WTC11 (cell line): ENCODE measurements at places on chromosomes 1 and 21. TPM values are rescaled to one million over a fixed set of nuclear protein-coding genes. Genes with fewer than 3 reads are reported as not detected.

- DNase-seq, result no peak
These were observed 27.8 kb downstream of the TFF3 start for GRCh38 chr21:42287193-42288083.

- DNase-seq, result no peak
These were observed 49.6 kb downstream of the CTTNBP2NL start for GRCh38 chr1:112445596-112445995.

DNA sequence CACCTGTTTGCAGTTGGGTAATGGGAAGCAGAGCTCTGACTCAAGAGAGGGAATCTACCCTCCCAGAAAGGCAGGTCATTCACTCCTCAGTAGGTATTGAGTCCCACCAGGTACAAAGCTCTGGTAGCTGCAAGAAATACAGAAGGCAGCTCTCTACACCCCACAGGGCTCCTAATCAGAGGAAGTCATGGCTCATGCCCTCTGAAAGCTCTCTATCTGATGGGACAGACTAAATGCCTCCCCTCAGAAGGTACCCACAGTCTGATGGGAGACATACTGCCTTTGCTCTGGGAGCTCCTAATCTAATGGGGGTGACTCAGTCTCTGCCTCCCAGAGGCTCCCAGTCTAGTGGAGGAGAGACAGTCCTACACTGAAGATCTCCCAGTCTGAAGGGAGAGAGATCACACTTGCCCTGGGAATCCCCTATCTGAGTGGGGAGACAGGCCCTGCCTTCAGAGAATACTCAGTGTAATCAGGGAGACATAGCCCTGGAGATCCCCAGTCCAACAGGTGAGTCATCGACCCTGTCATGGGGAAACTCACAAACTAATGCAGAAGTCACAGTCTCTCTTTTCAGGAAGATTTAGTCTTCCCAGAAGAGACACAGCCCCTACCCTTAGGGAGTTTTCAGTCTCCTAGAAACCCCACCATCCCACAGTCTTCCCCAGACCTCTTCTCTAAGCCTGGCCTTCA lies 23.7 kb downstream of the CAMK1G start:
- DNase-seq, result no peak

DNA sequence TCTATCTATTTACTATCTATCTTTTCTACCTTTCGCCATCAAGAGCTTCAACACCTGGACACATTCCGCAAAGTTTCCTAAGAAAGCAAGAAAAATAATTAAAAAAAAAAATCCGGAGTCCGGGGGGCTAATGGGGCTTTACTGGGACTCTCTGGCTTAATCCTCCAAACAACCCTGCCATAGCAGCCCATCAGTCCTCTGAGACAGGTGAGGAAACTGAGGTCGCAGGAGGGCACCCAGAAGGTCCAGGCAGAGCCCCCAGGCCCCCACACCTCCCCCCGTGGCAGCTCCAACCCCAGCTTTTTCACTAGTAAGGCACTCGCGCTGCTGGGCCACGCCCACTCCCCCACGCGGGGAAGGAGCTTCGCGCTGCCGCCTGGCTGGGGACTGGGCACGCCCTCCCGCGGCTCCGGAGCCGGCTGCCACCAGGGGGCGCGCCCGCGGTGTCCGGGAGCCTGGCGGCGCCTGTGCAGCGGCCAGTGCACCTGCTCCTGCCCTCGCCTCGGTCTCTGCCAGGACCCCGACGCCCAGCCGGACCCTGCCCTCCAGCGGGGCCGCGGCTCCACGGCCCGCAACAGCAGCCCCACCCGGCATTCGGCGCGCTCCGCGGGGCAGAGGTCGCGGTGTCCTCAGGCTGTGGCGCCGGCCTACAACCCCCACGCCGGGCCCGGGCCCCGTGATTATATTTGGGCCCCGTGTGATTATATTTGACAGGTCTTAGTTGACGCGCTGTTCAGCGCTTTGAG lies 54.1 kb upstream of the SAMD11 start:
- peak; percentile 79 for DNase-seq

DNA sequence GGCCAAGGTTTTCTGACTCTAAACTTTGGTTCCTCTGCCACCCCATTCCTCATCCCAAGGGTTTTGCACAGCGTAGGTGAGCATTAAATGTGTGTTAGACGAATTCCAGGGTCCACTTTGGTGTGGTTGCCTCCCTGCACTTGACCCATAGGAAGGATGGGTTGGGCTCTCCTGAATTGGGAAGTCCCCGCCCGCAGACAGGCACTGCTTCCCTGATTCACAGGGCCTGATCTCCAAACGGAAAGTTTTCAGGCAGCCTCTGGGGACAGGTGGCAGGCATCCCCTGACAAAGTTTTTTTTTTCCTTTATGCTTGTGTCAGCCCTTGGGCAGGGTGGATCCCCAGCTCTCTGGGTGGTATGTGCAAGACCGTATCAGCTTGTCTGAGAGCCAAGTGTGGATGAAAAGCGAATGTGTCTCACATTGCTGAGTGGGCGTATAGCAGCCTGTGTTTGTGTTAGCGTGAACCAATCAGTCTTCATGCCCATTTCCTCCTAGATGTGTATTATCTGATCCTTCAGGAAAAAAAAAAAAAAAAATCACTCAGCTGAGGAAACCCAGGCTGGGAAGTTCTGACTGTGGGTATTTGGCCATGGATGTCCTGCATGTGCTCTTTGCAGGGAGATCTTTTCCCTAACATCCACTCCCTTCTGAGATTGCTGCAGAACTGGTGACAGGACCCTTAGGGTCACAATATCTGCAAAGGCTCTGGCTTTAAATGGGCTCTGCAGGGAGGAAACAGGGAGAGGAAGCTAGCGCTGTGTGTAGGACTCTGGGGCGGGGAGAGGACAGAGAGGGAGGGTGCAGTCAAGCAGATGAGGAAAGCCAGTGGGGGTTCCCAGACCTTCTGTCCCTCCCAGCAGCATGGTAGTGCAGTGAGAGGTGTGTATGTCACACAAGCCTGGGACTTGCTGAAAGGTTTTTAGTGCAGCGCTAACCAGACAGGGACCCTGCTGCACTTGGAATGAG lies 42.2 kb upstream of the TRABD2B start:
- no peak for DNase-seq

DNA sequence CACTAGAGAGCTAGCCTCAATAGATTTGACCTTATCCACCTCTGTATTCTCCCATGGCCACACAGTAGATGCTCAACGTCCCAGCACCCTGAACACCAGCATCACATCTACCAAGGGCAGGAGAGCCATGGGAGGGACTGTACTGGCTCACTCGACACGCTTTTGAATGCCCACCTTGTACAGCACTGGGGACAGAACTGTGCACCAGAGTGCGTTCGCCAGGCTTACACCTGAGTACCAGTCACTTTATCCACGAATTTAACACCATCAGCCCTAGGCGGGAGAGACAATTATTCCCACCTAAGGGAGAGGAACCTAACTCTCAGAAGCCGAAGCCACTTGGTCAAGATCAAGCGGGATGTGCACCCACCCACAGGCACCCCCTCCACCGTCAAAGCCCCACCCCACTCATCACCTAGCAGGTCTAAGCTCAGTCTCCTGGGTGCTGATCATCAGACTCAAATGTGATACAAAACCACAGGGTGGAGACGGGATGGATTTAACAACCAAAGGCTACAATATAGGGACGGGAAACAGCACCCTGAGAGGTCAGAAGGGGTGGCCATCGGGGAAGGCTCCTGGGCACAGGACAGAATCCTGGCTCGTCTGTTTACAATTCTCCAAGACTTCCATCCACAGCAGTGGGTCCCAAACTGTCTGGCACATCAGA lies 110.5 kb downstream of the GLIS1 start:
- no peak for DNase-seq

GRCh38 chr21:34715985-34716596 lies 47.3 kb downstream of the CLIC6 start:
- DNase-seq, result no peak

- DNase-seq, result no peak
These were observed 70.4 kb downstream of the PLEKHA6 start for GRCh38 chr1:204289280-204289679.

DNA sequence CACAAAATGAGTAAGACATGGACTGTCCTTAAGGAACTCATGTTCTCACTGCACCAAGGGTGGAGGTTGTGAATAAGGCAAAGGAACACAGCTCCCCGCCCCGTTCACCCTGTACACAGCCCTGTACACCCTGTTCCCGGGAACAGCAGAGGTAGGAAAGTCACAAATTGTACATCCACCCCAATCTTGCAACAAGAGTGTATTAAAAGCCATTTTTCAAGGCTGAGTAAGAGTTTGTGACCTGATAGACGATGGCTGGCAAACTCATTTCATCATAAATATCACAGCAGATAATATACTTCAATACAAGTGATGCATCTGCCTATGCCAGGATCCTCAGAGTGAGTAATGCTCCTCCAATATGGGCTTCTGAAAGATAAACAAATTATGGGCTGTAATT lies 52.5 kb upstream of the CAMK1G start:
- no peak for DNase-seq

DNA sequence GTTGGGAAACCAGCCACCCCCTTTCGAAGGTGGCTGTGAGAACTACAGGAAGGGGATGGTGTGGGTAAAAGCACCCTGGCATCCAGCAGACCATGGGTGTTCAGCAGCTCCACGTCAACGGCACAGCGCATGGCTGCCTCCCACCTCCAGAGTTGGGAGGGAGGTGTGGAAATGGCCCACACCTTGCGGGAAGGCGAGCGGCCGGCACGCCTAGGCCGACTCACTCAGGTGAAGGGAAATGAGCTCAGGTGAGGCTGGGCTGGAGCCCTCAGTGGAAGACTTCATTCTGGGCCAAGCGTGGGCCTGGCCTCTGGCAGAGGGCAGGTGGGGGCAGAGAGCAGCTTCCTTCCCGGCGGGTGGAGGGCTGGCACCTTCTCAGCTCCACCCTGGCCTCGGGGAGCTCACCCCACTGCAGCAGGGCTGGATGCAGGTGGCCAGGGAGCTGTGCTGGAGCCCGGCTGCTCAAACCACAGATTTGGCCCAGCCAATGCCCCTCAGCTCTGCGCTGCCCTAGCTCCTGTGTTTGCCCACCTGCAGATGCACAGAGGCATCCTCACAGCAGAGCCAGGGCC lies 24.8 kb upstream of the ALDH4A1 start:
- DNase-seq, result no peak

GRCh38 chr21:44931501-44932407 lies 8.1 kb upstream of the SLX9 start:
- DNase-seq, result no peak

- no peak for DNase-seq
These were observed 244.6 kb downstream of the NPHP4 start for GRCh38 chr1:5747426-5748285.

- DNase-seq, result no peak
These were observed 1.9 kb downstream of the KLF17 start for GRCh38 chr1:44120398-44120949.

DNA sequence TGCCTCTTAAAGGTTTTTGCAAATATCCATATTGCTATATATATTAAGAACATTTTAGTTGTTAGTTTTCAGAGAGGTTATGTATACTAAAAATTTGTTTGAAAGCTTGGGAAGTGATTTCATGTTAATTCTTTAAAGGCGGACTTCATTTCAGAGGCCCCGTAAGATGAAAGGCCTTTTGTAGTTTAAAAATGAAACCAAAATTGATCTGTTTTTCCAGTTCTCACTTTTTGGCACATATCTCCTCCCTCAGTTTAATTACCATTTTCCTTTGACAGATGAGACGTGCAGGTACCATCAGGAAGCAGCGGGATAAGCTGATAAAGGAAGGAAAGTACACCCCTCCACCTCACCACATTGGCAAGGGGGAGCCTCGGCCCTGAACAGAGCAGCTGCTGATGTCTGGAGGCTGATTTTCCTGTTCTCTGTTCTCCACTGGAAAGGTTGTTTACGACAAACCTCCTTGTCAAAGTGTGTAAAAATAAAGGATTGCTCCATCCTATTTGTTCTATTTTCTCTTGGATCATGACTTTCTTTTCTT lies 8.0 kb downstream of the NDUFS5 start:
- no peak for DNase-seq

- peak; percentile 66 for DNase-seq
These were observed 676 bp downstream of the MORC3 start for GRCh38 chr21:36320421-36321324.

DNA sequence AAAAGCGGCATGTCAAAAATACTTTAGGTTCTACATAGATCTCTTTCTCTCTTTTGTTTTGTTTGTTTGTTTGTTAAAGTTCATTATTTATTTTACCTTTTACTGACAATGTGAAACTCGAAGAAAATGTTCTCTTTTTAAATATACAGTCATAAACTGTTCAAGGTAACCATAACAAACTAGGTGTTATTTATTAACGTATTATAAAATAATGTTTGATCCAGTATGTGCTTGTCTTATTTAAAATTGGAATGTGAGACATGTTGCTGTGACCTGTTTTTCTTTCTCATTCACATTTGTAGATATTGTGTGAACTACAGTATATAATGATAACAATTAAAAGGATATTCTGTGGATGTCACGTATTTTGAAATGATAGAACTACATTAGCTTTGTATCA lies 5.9 kb upstream of the LEPR start:
- no peak for DNase-seq

DNA sequence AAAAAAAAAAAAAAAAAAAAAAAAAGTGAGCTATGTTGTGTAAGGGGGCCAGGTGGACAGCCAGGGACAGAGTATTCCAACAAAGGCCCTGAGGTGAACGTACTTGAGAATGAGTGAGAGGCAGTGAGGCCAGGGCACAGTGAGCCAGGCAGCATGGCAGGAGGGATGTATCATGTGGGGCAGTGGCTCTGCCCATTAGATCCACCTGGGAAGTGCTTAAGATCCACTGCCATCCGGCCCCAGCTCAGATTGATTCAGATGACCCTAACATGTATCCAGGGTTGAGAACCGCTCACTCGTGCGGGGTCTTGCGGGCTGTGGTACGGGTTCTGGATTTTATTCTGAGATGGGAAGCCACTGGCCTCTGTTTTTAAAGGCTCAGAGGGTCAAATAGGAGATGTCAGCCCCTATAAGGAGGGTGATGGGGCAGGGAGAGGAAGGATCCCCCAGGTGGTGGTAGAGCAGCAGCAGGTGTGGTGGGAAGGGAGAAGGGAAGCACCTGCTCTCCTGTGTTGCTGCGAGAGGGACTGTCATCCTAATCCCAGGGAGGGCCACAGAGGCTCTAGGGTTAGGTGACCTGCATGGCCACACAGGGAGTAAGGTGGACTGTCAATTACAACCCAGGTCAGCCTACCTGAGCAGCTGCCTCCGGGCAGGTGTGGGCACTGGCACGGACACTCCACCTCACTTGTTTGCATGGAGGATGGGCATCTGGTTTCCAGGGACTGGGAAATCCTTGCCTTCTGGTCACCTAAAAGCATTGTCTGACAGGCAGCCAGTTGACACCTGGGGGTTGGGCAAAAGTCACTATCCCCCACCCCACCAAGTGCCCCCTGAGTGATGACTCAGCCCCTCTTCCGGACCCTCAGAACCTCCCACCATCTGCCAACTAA lies 31.6 kb downstream of the CDK18 start:
- peak; percentile 3 for DNase-seq

GRCh38 chr1:97947695-97948094 lies 26.9 kb upstream of the DPYD start:
- DNase-seq, result no peak

The COL8A2 gene
- total RNA-seq, result 2.3 to 3.5 TPM (median 3.3 TPM) in 3 replicates

The PDZK1 gene
- 0.57 to 0.77 TPM (median 0.57 TPM) in 3 replicates for total RNA-seq

The SDCCAG8 gene
- total RNA-seq, result 33.6 to 44.3 TPM (median 42.4 TPM) in 3 replicates

The RIMKLA gene
- 8.3 to 17.3 TPM (median 15.9 TPM) in 3 replicates for total RNA-seq

The TDRD5 gene
- 0.66 to 1.1 TPM (median 0.85 TPM) in 3 replicates for total RNA-seq

The CENPL gene
- 17.2 to 20.1 TPM (median 18.3 TPM) in 3 replicates for total RNA-seq

The ERICH3 gene
- 0.07 TPM in 1 of 3 replicates, not detected in the others for total RNA-seq
